ENCODE measurements at places on chromosomes 2 and 18.

DNA sequence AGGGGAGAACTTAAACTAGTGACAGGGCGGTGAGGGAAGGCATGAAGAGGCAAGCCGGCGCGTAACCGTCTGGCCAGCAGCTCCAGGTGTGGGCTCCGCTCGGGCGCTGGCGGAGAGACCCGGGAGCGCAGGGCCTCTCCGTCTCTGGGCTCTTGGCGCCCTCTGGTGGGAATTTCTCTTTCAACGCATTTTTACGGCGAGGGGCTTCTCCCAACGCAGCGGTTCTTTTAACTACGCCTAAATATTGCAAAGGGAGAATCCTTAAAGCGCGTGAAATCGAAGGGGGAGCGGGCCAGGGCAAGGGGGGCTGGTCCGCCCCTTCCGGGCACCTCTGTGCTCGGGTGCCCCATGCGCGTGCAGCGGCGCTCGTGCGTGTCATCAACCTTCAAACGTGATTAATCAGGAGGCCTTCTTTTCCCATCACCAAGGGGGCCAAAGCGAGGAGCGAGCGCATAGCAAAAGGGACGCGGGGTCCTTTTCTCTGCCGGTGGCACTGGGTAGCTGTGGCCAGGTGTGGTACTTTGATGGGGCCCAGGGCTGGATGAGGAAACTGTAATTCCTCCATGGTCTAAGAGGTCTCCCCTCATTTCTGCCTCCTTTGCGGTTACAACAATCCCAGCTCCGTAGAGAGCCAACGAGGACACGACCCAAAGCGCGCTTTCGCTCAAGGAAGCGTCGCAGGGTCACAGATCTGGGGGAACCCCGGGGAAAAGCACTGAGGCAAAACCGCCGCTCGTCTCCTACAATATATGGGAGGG, 762 bp upstream of the GAD1 start:
- no peak for ATAC-seq

DNA sequence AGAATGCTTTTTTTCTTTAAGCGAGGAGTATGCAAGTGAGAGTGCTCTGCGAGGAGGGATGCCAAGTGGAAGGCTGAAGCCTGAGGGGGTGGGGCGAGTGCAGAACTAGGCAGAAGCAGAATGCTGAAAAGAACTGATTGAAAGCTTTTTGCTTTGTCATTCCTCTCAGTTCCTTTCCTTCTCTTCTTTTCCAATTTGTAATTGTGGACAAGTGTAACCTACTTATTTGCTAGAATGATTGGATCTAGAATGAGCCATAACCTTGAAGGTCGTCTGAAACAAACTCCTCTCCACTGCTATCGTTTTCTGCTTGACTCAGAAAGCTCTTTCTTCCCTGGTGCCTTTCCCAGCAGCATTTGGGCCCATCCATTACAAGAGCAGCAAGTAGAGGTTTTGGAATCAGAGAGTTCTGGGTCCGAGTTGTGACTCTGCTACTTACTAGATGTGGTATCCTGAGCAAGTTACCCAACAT, 115.3 kb downstream of the METTL8 start:
- no peak for ATAC-seq

DNA sequence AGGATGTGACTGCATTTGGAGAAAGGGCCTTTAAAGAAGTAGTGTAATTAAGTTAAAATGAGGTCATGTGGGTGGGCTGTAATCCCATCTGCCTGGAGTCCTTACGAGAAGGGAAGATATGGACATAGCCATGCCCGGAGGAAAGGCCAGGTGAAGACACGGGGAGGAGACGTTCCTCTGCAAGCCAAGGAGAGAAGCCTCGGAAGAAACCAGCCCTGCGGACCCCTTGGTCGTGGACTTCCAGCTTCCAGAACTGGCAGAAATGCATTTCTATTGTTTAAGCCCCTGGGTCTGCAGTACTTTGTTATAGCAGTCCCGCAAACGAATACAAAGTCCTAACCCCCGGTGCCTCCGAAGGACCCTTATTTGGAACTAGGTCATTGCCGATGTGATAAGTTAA, 87.6 kb upstream of the TAF1B start:
- ATAC-seq = no peak

DNA sequence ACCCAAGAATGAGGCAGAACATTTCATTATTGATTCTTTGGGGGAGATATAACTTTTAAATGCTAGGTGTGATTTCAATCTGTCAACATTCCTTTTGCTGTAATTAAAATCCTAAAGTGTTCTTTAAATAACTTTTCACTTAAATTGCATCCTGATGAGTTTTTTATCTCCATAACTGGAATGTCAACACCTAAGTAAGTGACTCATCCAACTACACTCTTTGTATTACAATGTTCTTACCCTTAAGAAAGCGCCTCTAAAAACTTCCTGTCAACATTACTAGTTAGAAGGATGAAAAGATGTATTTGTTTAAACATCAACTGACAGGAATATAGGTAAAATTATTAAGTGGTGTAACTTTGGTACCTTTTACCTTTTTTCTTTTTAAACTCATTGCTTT, 1657.0 kb downstream of the LRP1B start:
- no peak for ATAC-seq

DNA sequence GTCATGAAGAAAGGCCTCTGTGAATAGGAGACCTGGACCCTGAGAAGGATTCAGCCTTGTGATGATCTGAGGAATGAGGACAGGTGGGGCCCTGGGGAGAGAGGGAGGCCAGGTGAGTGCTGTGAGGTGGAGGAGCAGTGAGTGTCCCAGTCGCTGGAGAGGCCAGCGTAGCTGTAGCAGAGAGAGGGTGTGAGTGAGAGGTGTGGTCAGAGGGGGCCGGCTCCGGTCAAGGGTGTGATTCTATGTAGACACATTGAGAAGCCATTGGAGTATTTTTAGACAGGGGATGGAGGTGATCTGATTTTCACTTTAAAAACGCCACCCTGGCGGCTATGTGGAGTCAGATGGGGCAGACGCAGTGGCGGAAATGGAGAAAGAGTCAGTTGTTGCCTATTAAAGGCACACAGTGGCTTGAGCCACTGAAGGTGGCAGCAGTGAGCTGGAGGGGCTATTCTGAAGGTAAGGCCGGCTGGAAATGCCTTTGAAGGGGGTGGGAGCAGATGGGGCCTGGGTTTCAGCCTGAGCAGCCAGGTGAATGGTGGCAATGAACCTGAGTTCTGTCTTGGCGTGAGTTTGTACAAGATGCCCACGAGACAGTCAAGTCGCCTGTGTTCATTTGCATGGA, 55.6 kb downstream of the GREB1 start:
- ATAC-seq = no peak

DNA sequence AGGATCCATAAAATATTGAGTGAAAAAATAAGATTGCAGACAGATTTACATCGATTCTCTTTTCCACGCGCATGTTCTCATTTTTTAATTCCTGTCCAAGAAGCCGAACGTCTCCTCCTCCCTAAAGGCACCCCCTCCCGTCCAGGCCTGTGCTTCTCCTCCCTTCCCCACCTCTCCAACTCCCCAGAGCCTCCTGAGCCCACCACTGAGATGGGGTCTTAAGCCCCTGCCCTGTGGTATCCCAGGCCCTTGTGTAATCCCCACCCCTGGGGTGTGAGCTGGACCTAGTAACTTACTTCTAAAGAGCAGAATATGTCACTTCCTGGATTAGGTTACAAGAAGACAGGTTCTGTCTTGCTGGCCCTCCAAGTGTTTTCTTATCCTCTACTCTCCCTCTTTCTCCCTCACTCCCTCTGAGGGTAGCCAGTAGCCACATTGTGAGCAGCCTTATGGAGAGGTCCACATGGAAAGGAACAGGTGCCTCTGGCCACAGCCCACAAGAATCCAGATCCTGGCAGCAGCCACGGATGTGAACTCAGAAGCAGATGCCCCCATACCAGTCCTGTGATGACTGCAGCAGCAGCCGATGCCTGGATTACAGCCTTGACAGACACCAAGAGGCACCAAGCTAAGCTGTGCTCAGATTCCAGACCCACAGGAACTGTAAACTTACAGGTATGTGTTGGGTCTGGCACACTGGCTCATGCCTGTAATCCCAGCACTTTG, 39.6 kb upstream of the OTOS start:
- no peak for ATAC-seq

- ATAC-seq = peak; percentile 44
Measured at GRCh38 chr2:37394263-37394662, 49.8 kb downstream of the QPCT start.

- ATAC-seq = no peak
Measured at GRCh38 chr2:31922542-31923408, 88.0 kb downstream of the MEMO1 start.

Measured in stimulated activated memory B cell treated with anti-CD40 and anti-IgM and Interleukin-4, amounts not matched to agents 10 μg/mL and 1 μg/mL and 100 μg/mL, for 72 hours (primary cell).